EL (cell line): ENCODE measurements at places on chromosomes 4 and X.

- DNase-seq: no peak
Observed at GRCh38 chr4:63211776-63212479, 1197.3 kb downstream of the TECRL start.

DNA sequence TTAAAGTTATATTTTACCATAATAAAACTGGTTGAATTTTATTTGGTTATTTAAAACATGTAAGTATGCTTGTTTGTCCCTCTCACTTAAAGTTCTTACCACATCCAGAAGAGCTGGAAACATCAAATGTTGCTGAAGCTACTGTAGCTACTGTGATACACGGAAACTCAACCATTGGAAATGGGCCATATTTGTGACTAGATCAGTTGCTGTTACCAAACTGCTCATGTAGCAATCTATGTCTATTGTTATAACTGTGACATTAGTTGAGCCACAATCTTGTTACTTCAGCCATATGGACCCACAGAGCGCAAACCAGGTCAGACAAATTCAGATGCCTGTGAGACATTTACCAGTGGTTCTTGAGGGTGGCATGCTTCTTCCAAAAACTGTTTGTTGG is 41.6 kb downstream of the NDNF start:
- DNase-seq: no peak

DNA sequence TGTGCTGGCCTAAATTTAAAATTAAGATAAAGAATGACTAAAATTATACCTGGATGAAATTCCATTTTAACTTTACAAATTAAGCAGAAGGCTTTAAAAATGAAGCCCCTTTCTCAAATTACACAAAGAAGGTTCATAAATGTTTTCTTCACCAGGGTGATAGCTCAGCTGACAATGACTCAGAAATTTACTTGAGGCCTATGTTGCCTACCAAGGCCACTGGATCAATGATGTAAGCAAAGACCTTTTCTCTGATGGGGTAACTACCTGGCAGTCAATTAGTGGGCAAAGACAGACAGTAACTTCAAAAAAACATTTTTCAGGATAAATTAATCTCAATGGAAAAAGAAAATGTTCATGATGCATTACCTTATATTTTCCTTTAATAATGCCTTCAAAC is 23.9 kb upstream of the GPR34 start:
- no peak for DNase-seq

- DNase-seq: no peak
Observed at GRCh38 chrX:106436691-106437090, 175.1 kb upstream of the RADX start.

- no peak for DNase-seq
Observed at GRCh38 chr4:52704661-52705060, 45.6 kb upstream of the USP46 start.

GRCh38 chr4:183546376-183546775 is 41.5 kb downstream of the ING2 start:
- no peak for DNase-seq

GRCh38 chr4:48877827-48878535 is 28.6 kb downstream of the OCIAD2 start:
- no peak for DNase-seq
